ENCODE measurements at places on chromosomes 1 and 21.

DNA sequence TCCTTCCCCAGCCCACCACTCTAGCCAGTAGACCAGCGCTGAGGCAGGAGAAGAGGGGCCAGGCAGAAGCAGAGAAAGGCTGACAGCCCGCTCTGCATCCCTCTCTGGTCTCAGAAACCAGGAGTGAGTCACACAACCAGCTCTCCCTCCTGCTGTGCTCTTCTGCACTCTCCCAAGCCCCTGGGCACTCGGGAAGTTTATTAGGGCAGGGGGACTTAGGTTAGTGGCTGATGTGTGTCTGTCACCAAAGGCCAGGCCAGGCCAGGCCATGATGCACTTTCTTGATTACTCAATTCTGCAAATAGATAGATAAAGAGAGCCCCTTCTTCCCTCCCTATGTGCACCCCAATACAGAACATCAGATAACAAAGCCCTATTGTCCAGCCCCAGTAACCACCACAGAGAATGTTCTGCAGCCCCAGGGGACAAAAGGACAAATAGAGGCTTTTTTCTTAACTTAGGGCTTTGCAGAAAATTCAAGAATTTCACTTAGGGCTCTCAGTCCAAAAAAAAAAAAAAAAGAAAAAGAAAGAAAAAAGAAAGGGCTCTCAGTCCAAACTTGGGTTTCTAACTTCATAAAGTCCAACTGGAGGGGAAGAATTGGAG lies 52.9 kb upstream of the CNTN2 start:
- no peak for DNase-seq
- no peaks in the 10 kb centered on the region for H3K36me3 ChIP-seq

DNA sequence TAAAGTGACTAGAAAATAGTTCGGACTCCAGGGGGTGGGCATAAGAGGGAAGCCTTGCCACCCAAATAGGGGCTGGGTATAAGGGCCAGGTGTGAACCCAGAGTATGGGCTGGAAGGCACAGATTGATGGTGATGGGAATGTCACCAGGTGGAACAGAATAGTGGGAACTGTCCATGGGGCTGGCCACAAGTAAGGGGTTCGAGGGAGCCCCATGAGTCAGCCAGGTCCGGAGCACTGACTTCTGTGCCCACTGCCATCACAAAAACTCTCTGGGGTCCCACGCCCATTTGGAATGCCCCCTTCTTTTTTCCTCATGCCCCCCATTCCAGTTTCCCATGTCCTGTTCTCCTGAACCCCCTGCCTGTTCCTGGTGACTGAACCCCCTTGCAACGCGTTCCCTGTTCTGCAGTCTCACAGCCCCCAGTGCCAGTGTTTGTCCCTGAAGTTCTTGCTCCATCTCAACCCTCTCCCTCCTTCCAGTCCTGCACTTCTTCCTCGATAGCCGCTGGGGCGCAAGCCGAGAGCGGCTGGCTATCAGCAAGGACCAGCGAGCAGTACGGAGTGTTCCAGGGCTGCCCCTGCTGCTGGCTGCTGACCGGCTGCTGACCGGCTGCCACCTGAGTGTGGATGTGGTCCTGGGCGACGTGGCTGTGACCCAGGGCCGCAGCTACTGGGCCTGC lies 7.9 kb downstream of the TRIM46 start:
- no peak for DNase-seq
- no peak overlapping the region for H3K27ac ChIP-seq
- H3K4me3 ChIP-seq, result no peak overlapping the region
- H3K36me3 ChIP-seq, result peaks cover 49% of the 10 kb centered on the region
- H3K27me3 ChIP-seq, result no peaks in the 10 kb centered on the region

DNA sequence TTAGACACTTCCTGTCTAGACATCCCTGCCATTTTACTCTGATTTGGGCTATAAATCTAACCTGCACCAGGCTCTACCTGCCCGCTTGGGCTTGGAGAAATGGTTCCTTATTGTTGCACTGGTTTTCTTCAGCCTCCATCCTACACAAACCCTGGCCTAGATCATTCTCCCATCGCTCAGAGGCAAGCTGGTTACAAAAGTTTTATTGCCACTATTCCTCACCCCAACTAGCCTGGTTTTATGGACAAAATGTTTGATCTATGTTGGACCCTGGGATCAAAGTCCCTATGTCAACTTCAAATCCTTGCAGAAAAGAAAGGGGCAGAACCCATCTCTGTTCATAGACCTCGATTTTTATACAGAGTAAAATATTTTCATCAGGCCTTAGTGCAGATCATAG lies 31.5 kb upstream of the MTF2 start:
- no peaks in the 10 kb centered on the region for H3K36me3 ChIP-seq
- peaks cover 5% of the 10 kb centered on the region for H3K4me1 ChIP-seq
- DNase-seq, result no peak
- no peak overlapping the region for H3K4me3 ChIP-seq
- H3K27me3 ChIP-seq, result no peaks in the 10 kb centered on the region

- H3K4me3 ChIP-seq, result no peak overlapping the region
- peaks cover 8% of the 10 kb centered on the region for H3K36me3 ChIP-seq
- no peak overlapping the region for H3K27ac ChIP-seq
- H3K4me1 ChIP-seq, result no peaks in the 10 kb centered on the region
Observed at GRCh38 chr1:44929531-44929930, 56.9 kb downstream of the EIF2B3 start.

- H3K4me3 ChIP-seq, result no peak overlapping the region
- no peak overlapping the region for H3K27ac ChIP-seq
- DNase-seq, result no peak
- no peaks in the 10 kb centered on the region for H3K27me3 ChIP-seq
- H3K4me1 ChIP-seq, result no peaks in the 10 kb centered on the region
Observed at GRCh38 chr21:14744368-14744767, 198.3 kb upstream of the SAMSN1 start.

DNA sequence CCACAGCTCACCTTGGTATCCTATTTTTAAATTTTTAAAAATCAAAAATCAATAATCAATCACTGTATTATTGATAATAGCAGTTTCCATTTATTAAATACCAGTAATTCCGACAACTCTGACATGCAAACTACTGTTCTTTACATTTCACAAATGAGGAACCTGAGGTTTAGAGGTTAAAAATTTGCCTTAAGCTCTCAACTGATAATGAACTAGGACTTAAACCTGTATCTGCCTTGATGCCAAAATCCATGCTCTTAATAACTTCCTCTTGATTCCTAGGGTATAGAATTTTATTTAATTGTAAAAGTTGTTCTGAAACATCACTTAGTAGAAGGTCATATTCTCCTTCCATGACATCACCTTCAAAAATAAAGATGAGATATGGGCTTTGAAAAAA lies 5.6 kb downstream of the ARHGAP29 start:
- no peak overlapping the region for H3K27ac ChIP-seq
- peaks cover 5% of the 10 kb centered on the region for H3K4me1 ChIP-seq
- no peak overlapping the region for H3K4me3 ChIP-seq
- DNase-seq, result no peak
- no peaks in the 10 kb centered on the region for H3K36me3 ChIP-seq
- H3K27me3 ChIP-seq, result peaks cover 40% of the 10 kb centered on the region

DNA sequence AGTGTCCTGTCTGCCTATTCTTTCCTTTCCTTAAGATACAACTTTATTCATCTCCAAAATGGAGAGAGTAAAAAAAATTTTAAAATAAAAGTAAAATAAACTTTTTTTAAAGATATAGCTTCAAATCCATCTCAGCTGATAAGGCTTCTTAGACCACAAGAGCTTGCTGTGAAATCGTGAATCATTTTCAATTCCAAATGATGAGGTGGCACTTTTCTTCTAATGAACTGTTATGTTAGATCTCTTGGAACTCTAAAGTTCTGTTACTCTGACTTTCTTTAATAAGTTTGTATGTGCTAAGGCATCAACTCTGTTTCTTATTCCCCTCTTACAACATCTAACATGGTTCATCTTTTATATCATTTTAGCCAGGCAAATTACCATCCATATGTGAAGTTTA lies 4.5 kb downstream of the SH3GLB1 start:
- H3K4me1 ChIP-seq, result peaks cover 16% of the 10 kb centered on the region
- H3K27me3 ChIP-seq, result no peaks in the 10 kb centered on the region
- no peak for DNase-seq
- H3K27ac ChIP-seq, result no peak overlapping the region

GRCh38 chr1:37035014-37035691 lies 838 bp upstream of the GRIK3 start:
- no peaks in the 10 kb centered on the region for H3K36me3 ChIP-seq
- H3K27me3 ChIP-seq, result peaks cover 43% of the 10 kb centered on the region
- no peak overlapping the region for H3K27ac ChIP-seq
- no peaks in the 10 kb centered on the region for H3K4me1 ChIP-seq
- no peak overlapping the region for H3K4me3 ChIP-seq
- no peak for DNase-seq

GRCh38 chr1:101105877-101106276 lies 80.3 kb upstream of the DPH5 start:
- DNase-seq, result no peak
- no peak overlapping the region for H3K4me3 ChIP-seq
- H3K27ac ChIP-seq, result no peak overlapping the region

DNA sequence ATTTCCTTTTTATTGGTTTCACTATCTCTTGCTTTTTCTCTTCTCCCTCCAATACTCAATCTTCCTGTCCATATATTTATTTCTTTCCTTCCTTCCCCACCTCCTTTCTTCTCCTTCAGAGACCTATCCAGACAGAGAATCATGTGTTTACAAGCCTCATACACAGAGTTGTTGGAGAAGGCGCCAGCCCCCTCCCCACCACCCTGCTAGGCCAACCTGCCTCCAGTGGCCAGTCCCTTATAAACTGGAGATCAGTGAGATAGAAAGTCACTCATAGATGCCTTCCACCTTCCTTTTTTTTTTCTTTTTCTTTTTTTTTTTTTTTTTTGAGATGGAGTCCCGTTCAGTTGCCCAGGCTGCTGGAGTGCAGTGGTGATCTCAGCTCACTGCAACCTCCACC lies 53.3 kb downstream of the CD247 start:
- H3K27ac ChIP-seq, result peak overlapping the region; percentile 2
- no peaks in the 10 kb centered on the region for H3K27me3 ChIP-seq
- peaks cover 80% of the 10 kb centered on the region for H3K4me1 ChIP-seq
- no peak overlapping the region for H3K4me3 ChIP-seq
- DNase-seq, result no peak

DNA sequence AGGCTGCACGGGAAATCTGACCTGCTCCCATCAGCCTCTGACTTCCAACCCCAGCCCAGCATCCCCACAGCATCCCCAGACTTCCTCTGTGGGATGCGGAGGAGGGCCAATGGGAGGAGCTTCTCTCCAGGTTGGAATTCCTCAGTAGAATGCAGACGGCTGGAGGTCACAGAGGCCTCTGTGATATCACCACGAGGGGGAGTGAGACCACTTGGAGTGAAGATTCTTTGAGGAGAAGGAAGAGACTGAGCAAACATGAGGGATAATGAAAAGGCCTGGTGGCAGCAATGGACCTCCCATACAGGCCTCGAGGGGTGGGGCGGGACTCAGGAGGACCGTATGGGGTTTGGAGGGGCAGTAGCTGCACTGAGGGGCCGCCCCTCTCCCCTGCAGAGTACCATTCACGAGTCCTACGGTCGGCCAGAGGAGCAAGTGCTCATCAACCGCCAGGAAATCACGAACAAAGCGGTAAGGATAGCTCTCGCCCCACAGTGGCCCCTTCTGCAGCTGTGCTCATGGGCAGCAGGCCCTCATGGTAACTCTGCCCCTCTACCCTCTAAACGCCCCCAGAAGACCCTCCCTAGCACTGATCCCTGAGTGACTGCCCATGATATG lies at the start of gene CATSPER4:
Gene CATSPER4 (plus strand): TSS at position 230 of the 615 bp plus-strand sequence. CDS start 26 bp downstream, at position 256.
- H3K36me3 ChIP-seq, result no peaks in the 10 kb centered on the region
- H3K4me1 ChIP-seq, result peaks cover 11% of the 10 kb centered on the region
- H3K27ac ChIP-seq, result no peak within 1 kb of the TSS
- H3K27me3 ChIP-seq, result no peaks in the 10 kb centered on the region
- H3K4me3 ChIP-seq, result no peak within 1 kb of the TSS
- no peak for DNase-seq

DNA sequence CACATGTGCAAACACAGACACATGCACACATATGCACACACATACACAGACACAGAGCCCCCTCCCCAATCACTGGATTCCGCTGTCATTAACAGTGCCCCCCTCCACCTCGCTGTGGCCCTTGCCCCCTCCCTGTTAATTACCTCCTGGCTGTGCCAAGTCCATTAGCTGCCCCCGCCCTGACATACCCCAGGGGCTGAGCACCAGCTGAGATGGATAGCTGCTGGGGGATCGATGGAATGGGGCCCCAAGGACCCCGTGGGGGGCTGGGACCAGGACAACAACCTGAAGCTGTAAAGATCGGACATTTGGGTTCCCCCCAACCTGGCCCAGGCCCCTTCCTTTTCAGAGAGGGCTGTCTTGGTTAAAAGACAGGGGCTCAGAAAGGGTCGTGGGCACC lies 9.6 kb upstream of the PEAR1 start:
- no peaks in the 10 kb centered on the region for H3K4me1 ChIP-seq
- H3K27ac ChIP-seq, result no peak overlapping the region
- DNase-seq, result no peak
- no peak overlapping the region for H3K4me3 ChIP-seq
- H3K27me3 ChIP-seq, result peaks cover 26% of the 10 kb centered on the region

DNA sequence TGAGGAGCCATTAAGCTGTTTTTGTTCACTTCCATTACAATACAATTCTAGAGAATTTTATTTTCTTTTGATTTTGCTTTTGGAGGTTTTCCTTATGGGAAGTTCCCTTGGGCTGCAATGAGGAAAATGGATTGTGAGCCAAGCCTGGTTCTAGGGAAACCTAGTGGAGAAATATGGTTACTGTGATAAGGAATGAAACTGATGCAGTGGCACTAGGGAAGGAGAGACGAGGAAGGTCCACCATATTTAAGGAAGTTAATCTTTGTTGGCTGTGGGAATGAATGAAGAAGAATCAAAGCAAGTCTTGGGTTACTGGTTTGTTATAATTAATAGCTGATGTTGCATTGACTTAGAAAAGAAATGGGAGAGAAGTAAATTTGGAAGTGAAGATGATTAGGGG lies 28.4 kb downstream of the CHML start:
- H3K4me1 ChIP-seq, result no peaks in the 10 kb centered on the region
- no peaks in the 10 kb centered on the region for H3K36me3 ChIP-seq
- H3K27ac ChIP-seq, result no peak overlapping the region
- DNase-seq, result no peak
- no peaks in the 10 kb centered on the region for H3K27me3 ChIP-seq

- H3K4me3 ChIP-seq, result peak overlapping the region; percentile 69
- H3K36me3 ChIP-seq, result no peaks in the 10 kb centered on the region
- H3K4me1 ChIP-seq, result peaks cover 12% of the 10 kb centered on the region
- no peak overlapping the region for H3K27ac ChIP-seq
- peak; percentile 64 for DNase-seq
- peaks cover 24% of the 10 kb centered on the region for H3K27me3 ChIP-seq
Observed at GRCh38 chr1:95116580-95117206, 462 bp upstream of the TLCD4 start.

DNA sequence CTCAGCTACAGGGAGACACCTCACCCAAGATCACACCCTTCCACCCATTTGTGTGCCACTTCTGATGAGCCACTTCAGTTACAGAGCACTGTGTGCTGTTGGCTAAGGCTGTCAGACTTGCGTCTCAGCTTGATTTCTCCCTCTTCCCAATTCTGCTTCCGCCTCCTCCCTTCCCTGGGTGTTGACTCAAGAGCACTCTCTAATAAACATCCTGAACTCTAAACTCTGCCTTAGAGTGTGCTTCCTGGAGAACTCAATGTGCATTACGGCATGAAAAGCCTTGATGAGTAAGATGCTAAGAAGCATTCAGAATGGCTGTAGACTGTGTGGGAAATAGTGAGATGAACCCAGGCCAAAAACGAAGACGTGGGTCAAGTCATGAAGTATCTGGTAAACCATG lies 54.9 kb upstream of the S1PR1 start:
- H3K36me3 ChIP-seq, result no peaks in the 10 kb centered on the region
- no peak overlapping the region for H3K4me3 ChIP-seq
- no peaks in the 10 kb centered on the region for H3K27me3 ChIP-seq
- DNase-seq, result no peak

GRCh38 chr21:37232274-37233018 lies 34.7 kb downstream of the VPS26C start:
- no peaks in the 10 kb centered on the region for H3K27me3 ChIP-seq
- peaks cover 63% of the 10 kb centered on the region for H3K36me3 ChIP-seq
- DNase-seq, result no peak
- H3K4me3 ChIP-seq, result no peak overlapping the region
- no peak overlapping the region for H3K27ac ChIP-seq
- H3K4me1 ChIP-seq, result no peaks in the 10 kb centered on the region
